Cardiac muscle cell (in vitro differentiated cells and primary cell): ENCODE measurements at places on chromosomes 3 and 15. TPM values are rescaled to one million over a fixed set of nuclear protein-coding genes. Genes with fewer than 3 reads are reported as not detected.

DNA sequence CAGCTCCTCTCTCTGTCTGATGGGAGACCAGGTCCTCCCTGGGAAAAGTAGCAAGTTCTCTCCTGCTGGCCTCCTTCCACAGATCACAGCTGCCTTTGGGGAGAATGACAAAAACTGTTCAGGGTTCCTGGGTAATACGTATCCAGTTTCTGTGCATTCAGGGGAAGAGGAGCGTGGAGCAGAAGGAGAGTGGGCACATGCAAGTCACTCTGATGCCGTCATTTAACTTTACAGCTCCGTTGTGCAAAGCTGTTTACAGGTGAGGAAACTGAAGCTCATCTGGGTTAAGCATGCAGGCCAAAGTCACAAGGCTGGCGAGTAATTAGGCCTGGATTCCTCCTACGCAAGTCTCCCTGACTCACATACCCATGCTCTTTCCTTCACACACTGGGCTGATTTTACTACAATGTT is 7.5 kb upstream of the TM4SF1 start:
- peak; percentile 85 for DNase-seq

DNA sequence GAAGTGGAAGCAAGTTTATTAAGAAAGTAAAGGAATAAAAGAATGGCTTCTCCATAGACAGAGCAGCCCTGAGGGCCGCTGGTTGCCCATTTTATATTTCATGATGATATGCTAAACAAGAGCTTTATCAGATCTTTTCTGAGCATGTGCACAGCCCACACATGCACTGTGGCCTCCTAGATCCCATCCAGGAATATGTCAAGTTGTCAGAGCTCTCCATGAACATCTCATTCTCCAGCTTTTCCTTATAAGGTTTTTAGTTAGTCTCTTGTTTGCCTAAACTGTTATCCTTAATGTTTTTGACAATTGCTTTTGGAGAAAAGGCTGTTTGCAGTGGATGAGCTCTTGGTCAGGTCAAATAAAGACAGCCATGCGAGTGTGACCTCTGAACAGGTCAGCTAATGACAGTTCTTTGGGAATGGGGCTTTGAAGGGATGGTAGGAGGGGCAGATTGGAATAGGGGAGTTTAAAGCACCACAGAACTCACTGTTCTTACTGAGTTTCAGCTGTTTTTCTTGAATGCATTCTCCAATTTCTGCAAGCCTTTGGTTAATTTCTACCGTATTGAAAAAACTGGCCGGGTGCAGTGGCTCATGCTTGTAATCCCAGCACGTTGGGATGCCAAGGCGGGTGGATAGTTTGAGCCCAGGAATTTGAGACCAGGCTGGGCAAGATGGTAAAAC is 69.4 kb upstream of the CRTC3 start:
- no peak for DNase-seq

DNA sequence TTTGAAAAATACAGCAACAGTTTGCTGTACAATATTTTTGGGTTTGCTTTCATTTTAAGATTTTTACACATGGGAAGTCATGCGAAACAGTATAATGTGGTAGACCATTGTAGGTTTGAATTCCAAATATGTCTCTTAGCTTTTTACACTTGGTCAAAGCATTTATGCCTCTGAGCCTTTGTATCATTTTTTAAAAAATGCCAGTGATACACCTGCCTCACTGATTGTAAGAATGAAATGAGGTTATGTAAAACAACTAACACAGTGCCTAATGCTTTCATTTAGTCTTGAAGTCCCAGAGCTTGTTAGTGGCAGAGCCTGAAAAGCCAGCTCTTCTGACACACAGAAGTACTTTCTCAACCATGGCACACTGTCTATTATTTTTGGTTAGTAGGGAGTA is 202.0 kb downstream of the UBE2E2 start:
- no peak for DNase-seq

Gene RYR3
- 0.54 and 0.72 TPM in 2 replicates for polyA plus RNA-seq

DNA sequence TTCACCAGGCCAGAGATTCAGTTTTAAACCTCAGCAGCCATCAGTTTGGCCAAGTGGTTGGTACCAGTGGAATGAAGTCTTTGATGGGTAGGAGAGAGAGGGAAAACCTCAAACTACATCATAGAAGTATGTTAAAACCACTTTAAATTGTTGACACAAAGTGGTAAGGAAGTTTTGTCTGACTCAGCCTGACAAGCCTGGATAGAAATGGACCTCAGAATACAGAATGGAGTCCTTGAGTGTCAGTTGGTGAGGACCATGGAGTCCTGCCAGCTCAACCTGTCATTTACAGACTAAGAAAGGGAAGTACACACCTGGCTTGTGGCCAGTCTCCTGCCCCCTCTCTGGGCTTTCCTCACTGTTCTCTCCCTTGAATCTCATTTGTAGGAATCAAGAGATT is 12.1 kb downstream of the EAF1 start:
- DNase-seq, result no peak

- DNase-seq, result no peak
Measured at GRCh38 chr15:40762919-40763800, 708 bp upstream of the GCHFR start.

GRCh38 chr3:72255791-72256559 is 471.0 kb upstream of the PROK2 start:
- peak; percentile 77 for DNase-seq

GRCh38 chr3:42593635-42594034 is 3.0 kb downstream of the SS18L2 start:
- no peak for DNase-seq

DNA sequence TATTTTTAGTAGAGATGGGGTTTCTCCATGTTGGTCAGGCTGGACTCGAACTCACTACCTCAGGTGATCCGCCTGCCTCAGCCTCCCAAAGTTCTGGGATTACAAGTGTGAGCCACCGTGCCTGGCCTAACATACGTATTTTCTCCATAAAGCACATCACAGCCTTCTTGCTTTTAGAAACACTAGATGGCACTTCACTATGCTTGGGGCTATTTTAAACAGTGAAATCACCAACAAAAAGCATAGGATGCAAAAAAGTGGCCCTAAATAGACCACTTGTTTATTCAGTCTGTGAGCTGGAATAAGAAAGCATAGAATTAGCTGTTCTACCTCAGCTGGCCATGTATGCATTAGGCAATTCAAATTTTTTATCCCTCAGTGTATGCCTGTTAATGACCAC is 46.0 kb downstream of the PRICKLE2 start:
- DNase-seq, result no peak

- no peak for DNase-seq
Measured at GRCh38 chr3:180277041-180277440, 240.3 kb upstream of the PEX5L start.

Gene RBP2
- polyA plus RNA-seq, result 0.26 TPM in 1 of 2 replicates, not detected in the other

GRCh38 chr3:172145031-172145686 is 105.8 kb downstream of the FNDC3B start:
- no peak for DNase-seq

DNA sequence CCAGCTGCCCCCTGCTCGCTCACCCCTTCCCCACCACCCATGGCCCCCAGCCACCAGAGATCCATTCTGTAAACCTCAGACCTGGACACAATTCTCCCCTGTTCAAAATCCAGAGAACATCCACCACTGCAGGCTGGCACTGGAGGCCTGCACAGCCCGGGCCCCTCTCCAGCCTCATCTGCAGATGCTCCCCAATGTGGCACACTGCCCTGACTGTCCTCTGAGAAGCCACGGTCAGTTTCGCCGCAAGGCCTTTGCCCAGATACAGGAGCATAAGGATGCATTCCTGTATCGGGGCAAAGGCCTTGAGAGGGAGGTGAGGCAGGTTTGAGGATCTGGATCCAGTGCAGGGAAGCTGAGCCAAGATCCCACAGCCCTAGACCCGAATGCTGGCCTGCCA is 175.4 kb upstream of the LINGO1 start:
- DNase-seq, result no peak

- DNase-seq, result peak; percentile 81
Measured at GRCh38 chr3:71201939-71202338, 381.6 kb downstream of the FOXP1 start.

GRCh38 chr15:74817370-74817737 is 4.7 kb downstream of the LMAN1L start:
- DNase-seq, result no peak

- DNase-seq, result no peak
Measured at GRCh38 chr15:29031502-29032228, 145.9 kb downstream of the APBA2 start.

DNA sequence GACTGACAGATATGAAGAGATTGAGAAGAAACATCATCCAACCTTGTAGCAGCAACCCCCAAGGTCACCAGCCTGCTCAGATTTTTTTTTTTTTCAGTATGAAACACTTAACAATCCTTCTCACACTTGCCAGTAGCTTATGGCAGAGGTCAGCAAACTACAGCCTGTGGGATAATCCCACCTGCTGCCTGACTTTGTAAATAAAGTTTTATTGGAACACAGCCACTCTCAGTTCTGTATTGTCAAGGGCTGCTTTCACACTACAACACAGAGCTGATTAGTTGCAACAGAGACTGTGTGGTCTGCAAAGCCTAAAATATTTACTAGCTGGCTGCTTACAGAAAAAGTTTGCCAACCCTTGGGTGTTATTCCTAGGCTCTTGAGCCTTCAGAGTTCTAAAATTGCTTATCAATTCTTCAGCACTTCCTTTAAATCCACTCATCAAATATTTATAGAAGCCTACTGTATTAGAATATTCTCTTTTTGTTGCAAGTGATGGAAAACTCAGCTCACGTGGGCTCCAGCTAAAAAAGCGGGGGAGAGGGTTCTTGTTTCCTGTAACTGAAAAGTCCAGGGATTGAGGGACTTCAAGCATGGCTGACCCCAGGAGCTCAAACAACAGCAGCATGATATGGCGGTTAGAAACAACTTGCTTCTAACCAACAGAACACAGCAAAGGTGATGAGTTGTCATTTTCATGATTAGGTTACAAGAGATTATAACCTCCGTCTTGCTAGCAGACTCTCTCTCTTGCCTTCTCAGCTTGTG is 246.1 kb downstream of the SHQ1 start:
- DNase-seq, result no peak

Gene GATM
- 25.6 and 39.7 TPM in 2 replicates for polyA plus RNA-seq

Gene GALNT15
- polyA plus RNA-seq, result 0.49 and 0.97 TPM in 2 replicates

DNA sequence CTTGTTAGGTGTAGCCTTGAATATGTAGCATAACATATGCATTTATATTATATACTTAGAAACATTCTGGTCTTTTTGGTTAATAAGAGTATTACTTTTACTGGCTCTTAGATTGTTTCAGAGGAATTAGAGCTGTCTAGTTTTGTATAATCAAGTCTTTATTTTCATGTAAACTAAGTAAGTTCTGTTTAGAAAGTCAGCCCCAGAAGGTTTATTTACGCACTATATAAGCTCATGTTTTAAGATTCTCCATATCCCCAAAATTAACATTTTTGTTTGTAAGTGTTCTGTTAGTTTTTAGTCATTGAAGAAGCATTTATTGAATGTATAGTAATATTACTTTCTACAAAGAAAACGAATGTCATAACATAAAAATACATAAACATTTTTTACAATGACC is 158.1 kb downstream of the HCN4 start:
- DNase-seq, result no peak

- no peak for DNase-seq
Measured at GRCh38 chr3:29741231-29741630, 460.4 kb downstream of the RBMS3 start.

DNA sequence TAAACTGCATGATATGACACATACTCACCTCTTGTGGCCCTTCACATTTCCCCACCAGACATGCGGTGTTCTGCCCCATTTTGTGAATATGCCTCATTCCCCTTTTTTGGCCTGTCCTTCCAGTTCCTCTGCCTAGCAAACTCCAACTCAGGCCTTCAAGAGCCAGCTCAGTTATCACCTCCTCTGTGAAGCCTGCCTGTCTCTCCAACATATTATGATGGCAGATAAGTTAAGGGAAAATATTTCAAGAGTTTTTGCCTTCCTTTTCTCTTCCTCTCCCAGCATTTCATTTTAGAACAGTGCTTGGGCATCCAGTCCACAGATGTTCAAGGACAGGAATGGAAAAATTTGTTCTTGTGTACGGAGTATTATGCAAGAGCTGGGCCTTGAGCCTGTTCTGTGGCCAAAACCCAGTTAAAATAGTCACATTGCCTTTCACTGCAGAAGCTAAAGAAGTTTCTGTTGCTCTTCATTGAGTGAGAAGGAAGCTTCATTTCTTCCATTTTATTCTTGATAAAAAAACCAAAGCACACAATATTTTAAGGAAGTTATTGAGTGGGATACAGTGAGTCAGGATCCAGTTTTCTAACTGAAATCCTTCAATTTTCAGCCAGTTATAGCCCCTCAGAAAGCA is 192.0 kb downstream of the GHSR start:
- no peak for DNase-seq

DNA sequence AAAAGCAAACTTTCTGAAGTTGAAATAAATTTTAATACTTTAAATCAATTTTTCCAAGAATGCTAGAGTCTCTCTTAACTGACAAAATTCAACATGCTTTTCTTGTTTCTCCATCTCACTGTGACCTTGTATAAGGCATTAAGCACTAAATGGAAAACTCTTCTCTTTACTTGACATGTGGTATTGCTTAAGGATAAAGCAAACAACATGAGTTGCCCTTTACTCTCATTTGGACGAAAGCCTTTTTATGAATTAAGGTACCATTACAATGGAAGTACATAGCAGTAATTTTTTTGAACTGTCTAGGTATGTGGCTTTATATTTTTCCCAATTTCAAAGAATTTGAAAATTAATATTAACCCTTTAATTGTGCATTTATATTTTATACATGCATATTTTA is 1.4 kb downstream of the STRIT1 start:
- DNase-seq, result no peak

GRCh38 chr3:133294253-133294652 is 105.6 kb upstream of the BFSP2 start:
- no peak for DNase-seq

DNA sequence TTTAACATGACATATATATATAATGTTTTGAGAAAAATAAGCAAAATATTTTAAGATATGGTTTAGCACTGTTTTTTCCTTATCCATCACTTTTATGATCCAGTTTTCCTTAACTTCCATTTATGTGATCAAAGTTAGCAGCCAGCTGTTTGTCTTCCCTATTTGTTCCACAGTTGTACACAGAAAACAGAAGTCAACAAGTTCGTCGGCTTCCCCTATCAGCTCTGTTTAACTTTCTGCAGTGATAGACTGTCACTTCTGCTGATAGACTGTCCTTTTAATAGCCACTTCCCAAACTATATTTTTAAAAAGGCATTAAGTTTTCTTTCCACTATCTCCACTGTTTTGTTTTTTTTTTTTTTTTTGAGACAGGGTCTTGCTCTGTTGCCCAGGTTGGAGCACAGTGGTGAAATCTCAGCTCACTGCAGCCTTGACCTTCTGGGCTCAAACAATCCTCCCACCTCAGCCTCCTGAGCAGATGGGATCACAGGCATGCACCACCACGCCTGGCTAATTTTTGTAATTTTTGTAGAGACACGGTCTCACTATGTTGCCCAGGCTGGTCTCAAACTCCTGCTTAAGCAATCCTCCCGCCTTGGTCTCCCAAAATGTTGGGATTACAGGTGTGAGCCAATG is 7.2 kb downstream of the FSD2 start:
- DNase-seq, result no peak

- DNase-seq, result no peak
Measured at GRCh38 chr15:77731945-77732344, 99.2 kb upstream of the LINGO1 start.

Gene CHRM5
- polyA plus RNA-seq, result not detected in 2 replicates

Gene CYP8B1
- not detected in 2 replicates for polyA plus RNA-seq

Gene KBTBD13
- 4.8 and 5.0 TPM in 2 replicates for polyA plus RNA-seq

Gene HGD
- not detected in 2 replicates for polyA plus RNA-seq

Gene DPPA2
- not detected in 2 replicates for polyA plus RNA-seq
